Vein endothelial cell (primary cell): ENCODE measurements at places on chromosomes 12 and 14. TPM values are rescaled to one million over a fixed set of nuclear protein-coding genes. Genes with fewer than 3 reads are reported as not detected.

MOK gene
- total RNA-seq, result 4.6 and 5.4 TPM in 2 replicates

DLGAP5 gene
- total RNA-seq, result 24.2 and 50.6 TPM in 2 replicates

IFI27 gene
- 22.2 and 28.8 TPM in 2 replicates for total RNA-seq

PMEL gene
- total RNA-seq, result 1.3 and 2.1 TPM in 2 replicates

TRHDE gene
- under 0.01 TPM in 1 of 2 replicates, not detected in the other for total RNA-seq

PWP1 gene
- 102 and 151 TPM in 2 replicates for total RNA-seq
